Osteoblast (primary cell): ENCODE measurements at places on chromosomes 6 and 20. TPM values are rescaled to one million over a fixed set of nuclear protein-coding genes. Genes with fewer than 3 reads are reported as not detected.

Gene COL21A1
- 8.0 and 19.2 TPM in 2 replicates for total RNA-seq

Gene CITED2
- total RNA-seq, result 180 and 223 TPM in 2 replicates

Gene NOTCH4
- total RNA-seq, result 0.59 and 1.1 TPM in 2 replicates

Gene ATG5
- total RNA-seq, result 59.0 and 62.5 TPM in 2 replicates

Gene TSHZ2
- total RNA-seq, result 3.5 and 3.6 TPM in 2 replicates

Gene ZBP1
- not detected in 2 replicates for total RNA-seq

Gene SERAC1
- total RNA-seq, result 33.7 and 35.1 TPM in 2 replicates

Gene RAB32
- total RNA-seq, result 115 and 131 TPM in 2 replicates

Gene KIF3B
- total RNA-seq, result 37.4 and 39.4 TPM in 2 replicates

Gene GPR6
- not detected in 2 replicates for total RNA-seq

Gene ZNF334
- 5.0 and 5.8 TPM in 2 replicates for total RNA-seq

Gene RGS17
- total RNA-seq, result 1.4 and 1.8 TPM in 2 replicates

Gene IL17A
- not detected in 2 replicates for total RNA-seq

Gene TULP4
- 172 and 210 TPM in 2 replicates for total RNA-seq

Gene ASF1A
- total RNA-seq, result 15.2 and 16.2 TPM in 2 replicates

Gene SOBP
- total RNA-seq, result 3.6 and 12.1 TPM in 2 replicates

Gene GPX5
- total RNA-seq, result not detected in 2 replicates

Gene LINC00237
- total RNA-seq, result not detected in 2 replicates

Gene PRSS35
- total RNA-seq, result 1.1 and 1.5 TPM in 2 replicates

Gene IRAK1BP1
- total RNA-seq, result 6.9 and 7.1 TPM in 2 replicates

Gene CASS4
- under 0.01 TPM in 2 replicates for total RNA-seq

Gene PERP
- 7.7 and 8.3 TPM in 2 replicates for total RNA-seq

Gene VNN1
- total RNA-seq, result under 0.01 TPM in 1 of 2 replicates, not detected in the other

Gene LSM14B
- total RNA-seq, result 41.8 and 48.5 TPM in 2 replicates

Gene CCND3
- 17.7 and 21.0 TPM in 2 replicates for total RNA-seq

Gene SUMO4
- 3.5 and 3.6 TPM in 2 replicates for total RNA-seq

Gene GNAS-AS1
- 0.72 and 1.5 TPM in 2 replicates for total RNA-seq

Gene TREM2
- total RNA-seq, result under 0.01 and 0.59 TPM in 2 replicates

Gene TAGAP
- not detected in 2 replicates for total RNA-seq

Gene MAFB
- total RNA-seq, result 12.1 and 12.7 TPM in 2 replicates

Gene SSTR4
- total RNA-seq, result not detected in 2 replicates

Gene GMPR
- 6.5 and 7.4 TPM in 2 replicates for total RNA-seq

Gene SYNDIG1
- total RNA-seq, result 2.2 and 3.2 TPM in 2 replicates

Gene SLC44A4
- not detected in 2 replicates for total RNA-seq
